Thyroid gland (tissue), 4 donors: ENCODE measurements at places on chromosomes 2 and 18. TPM values are rescaled to one million over a fixed set of nuclear protein-coding genes. Genes with fewer than 3 reads are reported as not detected.

GPR75 gene
- total RNA-seq = 6.6 TPM

- no peaks in the 10 kb centered on the region for H3K27me3 ChIP-seq
- H3K27ac ChIP-seq = no peak overlapping the region
- no peak for DNase-seq
- no peaks in the 10 kb centered on the region for H3K36me3 ChIP-seq
- peaks cover 6% of the 10 kb centered on the region for H3K4me1 ChIP-seq
Observed at GRCh38 chr2:127229555-127229954, 9.5 kb upstream of the CYP27C1 start.

DNA sequence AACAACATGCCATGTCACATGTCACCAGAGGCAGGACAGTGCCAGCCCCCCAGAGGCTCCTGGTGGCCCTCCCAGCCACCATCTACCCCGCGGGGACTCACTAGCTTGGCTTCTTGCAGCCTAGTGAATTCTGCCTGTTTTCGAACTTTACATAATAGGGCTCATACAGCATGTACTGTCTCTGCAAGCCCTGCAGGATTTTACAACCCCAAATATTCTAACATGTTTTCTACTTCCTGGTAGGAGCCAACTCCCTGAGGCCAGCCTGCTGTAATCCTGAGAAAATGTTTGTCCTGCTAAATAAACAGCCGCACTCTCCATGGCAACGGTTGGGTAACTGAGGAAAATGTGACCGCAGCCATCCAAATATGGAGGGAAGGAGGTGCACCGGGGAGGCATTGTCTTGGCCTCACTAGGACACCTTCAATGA lies 2.7 kb downstream of the PER2 start:
- peak; percentile 95 for DNase-seq
- H3K4me3 ChIP-seq = no peak overlapping the region
- H3K36me3 ChIP-seq = no peaks in the 10 kb centered on the region
- H3K4me1 ChIP-seq = peaks cover 82% of the 10 kb centered on the region
- H3K27me3 ChIP-seq = no peaks in the 10 kb centered on the region

SALL3 gene
- total RNA-seq = not detected

RAB17 gene
- total RNA-seq = 58.3 TPM

DNA sequence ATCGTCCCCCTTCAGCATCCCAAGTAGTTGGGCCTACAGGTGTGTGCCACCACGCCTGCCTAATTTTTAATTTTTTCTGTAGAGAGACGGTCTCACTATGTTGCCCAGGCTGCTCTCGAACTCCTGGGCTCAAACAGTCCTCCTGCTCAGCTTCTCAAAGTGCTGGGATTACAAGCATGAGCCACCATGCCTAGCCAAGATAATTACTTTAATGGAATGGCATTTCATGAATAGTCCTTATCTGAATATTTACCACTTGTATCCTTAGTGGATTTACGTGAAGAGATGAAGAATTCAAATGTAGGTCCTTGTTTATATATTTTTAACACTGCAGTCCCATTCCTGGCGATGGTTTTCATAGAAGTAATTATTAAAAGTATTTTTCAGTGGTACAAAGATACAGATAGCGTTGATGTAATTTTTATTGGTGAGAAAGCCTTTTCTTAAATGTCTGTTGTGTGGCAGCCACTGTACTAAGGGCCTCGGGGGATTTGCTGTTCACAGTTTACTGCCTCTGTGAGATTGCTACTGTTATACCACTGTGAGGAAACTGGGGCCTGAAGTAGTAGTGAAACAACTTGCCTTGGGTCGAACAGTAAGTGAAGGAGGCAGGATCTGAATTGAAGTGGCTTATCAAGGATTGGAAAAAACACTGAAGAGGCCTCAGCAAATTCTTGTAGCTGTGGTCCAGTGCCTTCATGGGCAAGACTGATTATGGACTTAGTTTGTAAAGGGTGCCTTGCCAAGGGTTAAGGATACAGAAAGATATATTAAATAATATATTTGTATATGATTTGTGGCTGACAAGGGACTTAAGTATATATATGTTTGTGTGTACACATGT lies 151.2 kb downstream of the PRPF40A start:
- H3K4me3 ChIP-seq = no peak overlapping the region
- no peaks in the 10 kb centered on the region for H3K36me3 ChIP-seq
- no peaks in the 10 kb centered on the region for H3K27me3 ChIP-seq

GRCh38 chr2:172927641-172928357 lies 147.8 kb upstream of the MAP3K20 start:
- no peak overlapping the region for H3K4me3 ChIP-seq
- H3K27ac ChIP-seq = peak overlapping the region; percentile 1
- H3K4me1 ChIP-seq = peaks cover 14% of the 10 kb centered on the region
- no peaks in the 10 kb centered on the region for H3K27me3 ChIP-seq
- H3K36me3 ChIP-seq = no peaks in the 10 kb centered on the region

DNA sequence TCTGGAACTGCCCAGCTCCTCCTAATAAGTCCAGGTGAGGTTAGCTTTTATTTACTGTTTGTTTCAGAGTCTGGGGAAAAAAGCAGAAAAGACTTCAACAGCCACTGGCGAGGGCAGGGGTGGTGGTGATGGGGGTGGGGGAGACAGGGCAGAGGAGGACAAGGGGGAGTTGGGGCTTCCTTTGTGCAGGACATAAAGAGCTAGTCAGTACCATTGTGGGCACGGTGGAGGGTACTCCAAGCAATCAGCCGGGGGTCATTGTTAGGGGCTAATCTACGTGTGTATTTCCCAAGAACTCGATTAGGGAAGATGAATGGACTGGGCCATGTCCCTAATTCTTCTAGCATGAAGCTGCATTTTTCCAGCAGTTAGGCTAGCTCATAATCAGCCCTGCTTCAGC lies 2.8 kb upstream of the RAX start:
- H3K27me3 ChIP-seq = peaks cover 44% of the 10 kb centered on the region
- H3K36me3 ChIP-seq = no peaks in the 10 kb centered on the region
- H3K4me1 ChIP-seq = peaks cover 23% of the 10 kb centered on the region
- no peak overlapping the region for H3K4me3 ChIP-seq

GPATCH11 gene
- 10.6 TPM for total RNA-seq

SCN7A gene
- 3.0 TPM for total RNA-seq

DNA sequence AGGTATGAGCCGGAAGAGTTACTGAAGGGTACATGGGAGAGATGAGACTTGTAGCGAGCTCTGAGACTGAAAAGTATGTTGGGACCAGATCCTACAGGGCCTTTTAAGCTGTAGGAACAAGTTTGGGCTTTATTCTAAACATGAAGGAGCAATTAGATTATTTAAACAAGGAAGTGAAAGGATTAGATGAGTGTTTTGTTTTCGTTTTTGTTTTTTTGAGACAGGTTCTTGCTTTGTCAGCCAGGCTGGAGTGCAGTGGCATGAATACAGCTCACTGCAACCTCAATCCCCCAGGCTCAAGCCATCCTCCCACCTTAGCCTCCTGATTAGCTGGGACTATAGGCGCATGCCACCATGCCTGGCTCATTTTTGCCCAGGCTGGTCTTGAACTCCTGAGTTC lies 110.7 kb downstream of the C1D start:
- H3K4me3 ChIP-seq = no peak overlapping the region
- no peak for DNase-seq
- no peaks in the 10 kb centered on the region for H3K4me1 ChIP-seq
- H3K36me3 ChIP-seq = no peaks in the 10 kb centered on the region

GRCh38 chr2:203672856-203673255 lies 33.6 kb upstream of the CD28 start:
- no peak overlapping the region for H3K4me3 ChIP-seq
- DNase-seq = no peak
- H3K27me3 ChIP-seq = no peaks in the 10 kb centered on the region
- H3K4me1 ChIP-seq = no peaks in the 10 kb centered on the region
- H3K36me3 ChIP-seq = no peaks in the 10 kb centered on the region

DNA sequence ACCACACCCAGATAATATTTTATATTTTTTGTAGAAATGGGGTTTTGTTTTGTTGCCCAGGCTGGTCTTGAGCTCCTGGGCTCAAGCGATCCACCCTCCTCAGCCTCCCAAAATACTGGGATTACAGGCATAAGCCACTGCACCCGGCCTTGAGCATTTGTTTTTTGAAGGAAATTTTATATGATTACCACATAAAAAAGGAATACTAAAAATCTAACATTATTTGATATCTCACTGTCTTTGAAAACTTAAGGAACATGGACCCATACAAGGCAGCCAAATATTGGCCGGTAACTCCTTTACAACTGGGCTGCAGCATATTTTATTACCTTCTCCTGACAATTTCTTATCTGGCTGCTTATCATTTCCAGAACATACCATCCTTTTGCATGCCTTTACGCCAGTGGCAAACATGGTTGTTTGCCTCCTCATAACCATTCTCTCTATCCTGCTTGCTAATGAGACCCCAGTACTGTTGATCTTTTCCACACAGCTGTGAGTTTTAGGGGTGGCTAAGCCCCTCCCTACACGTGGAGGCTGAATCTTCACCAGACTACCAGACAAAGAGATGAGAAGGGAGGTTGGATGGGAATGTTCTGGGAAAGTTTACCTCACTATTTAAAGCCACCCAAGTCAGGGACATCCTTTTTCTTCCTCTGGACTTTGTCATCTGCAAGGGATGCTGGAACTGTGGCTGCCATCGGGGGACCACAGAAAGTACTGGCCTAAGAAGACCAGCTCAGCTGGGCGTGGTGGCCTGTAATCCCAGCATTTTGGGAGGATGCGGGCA lies 157.5 kb downstream of the TGIF1 start:
- H3K4me1 ChIP-seq = peaks cover 27% of the 10 kb centered on the region
- no peak overlapping the region for H3K4me3 ChIP-seq
- DNase-seq = no peak
- no peak overlapping the region for H3K27ac ChIP-seq
- no peaks in the 10 kb centered on the region for H3K27me3 ChIP-seq

- H3K36me3 ChIP-seq = peaks cover 6% of the 10 kb centered on the region
- no peak overlapping the region for H3K4me3 ChIP-seq
- H3K27ac ChIP-seq = no peak overlapping the region
- no peaks in the 10 kb centered on the region for H3K4me1 ChIP-seq
- DNase-seq = no peak
Observed at GRCh38 chr18:2547477-2548087, 23.7 kb downstream of the METTL4 start.

- no peak overlapping the region for H3K4me3 ChIP-seq
- H3K36me3 ChIP-seq = no peaks in the 10 kb centered on the region
- no peak overlapping the region for H3K27ac ChIP-seq
- H3K27me3 ChIP-seq = no peaks in the 10 kb centered on the region
- no peaks in the 10 kb centered on the region for H3K4me1 ChIP-seq
- DNase-seq = no peak
Observed at GRCh38 chr2:168424971-168425370, 31.1 kb upstream of the CERS6 start.

DNA sequence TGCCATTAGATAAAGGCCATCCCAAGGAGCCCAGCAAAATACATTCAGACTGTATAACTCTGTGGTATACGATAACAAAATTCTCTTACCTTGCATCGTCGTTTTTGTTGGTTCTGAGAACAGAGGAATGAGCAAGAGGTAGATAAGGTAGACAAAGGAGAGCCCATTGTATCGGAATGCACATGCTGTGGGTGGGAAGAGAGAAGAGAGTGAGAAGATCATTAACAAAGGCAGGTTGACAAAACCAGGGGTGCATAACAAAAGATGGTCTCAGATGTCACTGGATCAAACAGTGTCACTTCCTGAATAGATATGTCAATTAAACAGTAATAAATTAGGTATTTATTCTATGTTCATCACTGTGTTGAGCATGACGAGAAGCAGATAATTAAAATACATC lies 83.3 kb downstream of the PIEZO2 start:
- no peaks in the 10 kb centered on the region for H3K27me3 ChIP-seq
- H3K4me1 ChIP-seq = no peaks in the 10 kb centered on the region
- no peak overlapping the region for H3K27ac ChIP-seq
- H3K4me3 ChIP-seq = no peak overlapping the region
- no peak for DNase-seq

AQP12B gene
- not detected for total RNA-seq

GRCh38 chr2:189328848-189329245 lies 112.4 kb upstream of the WDR75 start:
- no peaks in the 10 kb centered on the region for H3K4me1 ChIP-seq
- no peak overlapping the region for H3K4me3 ChIP-seq
- H3K27ac ChIP-seq = no peak overlapping the region
- no peaks in the 10 kb centered on the region for H3K27me3 ChIP-seq
- no peaks in the 10 kb centered on the region for H3K36me3 ChIP-seq

DNA sequence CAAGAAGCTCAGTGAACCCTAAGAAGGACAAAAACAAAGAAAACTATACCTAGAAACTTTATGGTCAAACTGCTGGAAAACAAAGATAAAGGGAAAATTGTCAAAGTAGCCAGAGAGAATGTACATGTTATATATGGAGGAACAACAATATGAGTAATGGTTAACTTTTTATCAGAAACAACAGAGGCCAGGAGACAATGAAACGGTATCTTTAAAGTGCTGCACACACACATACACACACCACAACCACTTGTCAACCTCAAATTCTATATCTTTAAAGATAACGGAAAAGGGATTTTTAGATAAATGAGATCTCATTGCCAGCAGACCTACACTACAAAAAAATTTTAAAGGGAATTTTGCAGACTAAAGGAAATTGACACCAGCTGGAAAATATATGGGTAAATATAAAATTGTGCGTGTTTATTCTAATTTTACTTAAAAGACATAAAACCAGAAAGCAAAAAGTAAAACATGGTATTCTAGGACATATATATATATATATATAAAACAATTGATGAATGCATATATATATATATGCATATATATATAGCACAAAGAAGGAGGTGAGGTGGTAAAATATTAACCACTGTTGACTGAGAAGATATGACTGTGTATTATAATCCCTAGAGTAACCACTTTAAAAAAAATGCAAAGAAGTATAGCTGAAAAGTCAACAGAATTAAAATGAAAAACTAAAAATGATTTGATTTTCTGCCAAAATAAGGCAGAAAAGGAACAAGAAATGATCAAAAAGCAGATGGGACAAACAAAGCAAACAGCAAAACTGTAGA lies 172.0 kb downstream of the SRBD1 start:
- DNase-seq = no peak
- H3K27ac ChIP-seq = no peak overlapping the region
- no peaks in the 10 kb centered on the region for H3K36me3 ChIP-seq
- H3K4me3 ChIP-seq = no peak overlapping the region

FBXO15 gene
- total RNA-seq = 0.54 TPM

ZCCHC2 gene
- 20.1 TPM for total RNA-seq

- H3K27me3 ChIP-seq = no peaks in the 10 kb centered on the region
- H3K27ac ChIP-seq = no peak overlapping the region
- no peaks in the 10 kb centered on the region for H3K36me3 ChIP-seq
- DNase-seq = no peak
- H3K4me1 ChIP-seq = peaks cover 14% of the 10 kb centered on the region
Observed at GRCh38 chr2:222756951-222757650, 85.6 kb downstream of the MOGAT1 start.

GRCh38 chr2:99348173-99348572 lies 11.0 kb downstream of the EIF5B start:
- no peaks in the 10 kb centered on the region for H3K4me1 ChIP-seq
- H3K4me3 ChIP-seq = no peak overlapping the region
- no peak for DNase-seq
- H3K27ac ChIP-seq = no peak overlapping the region

KCNK3 gene
- total RNA-seq = 5.6 TPM

GALR1 gene
- total RNA-seq = 0.40 TPM

DNA sequence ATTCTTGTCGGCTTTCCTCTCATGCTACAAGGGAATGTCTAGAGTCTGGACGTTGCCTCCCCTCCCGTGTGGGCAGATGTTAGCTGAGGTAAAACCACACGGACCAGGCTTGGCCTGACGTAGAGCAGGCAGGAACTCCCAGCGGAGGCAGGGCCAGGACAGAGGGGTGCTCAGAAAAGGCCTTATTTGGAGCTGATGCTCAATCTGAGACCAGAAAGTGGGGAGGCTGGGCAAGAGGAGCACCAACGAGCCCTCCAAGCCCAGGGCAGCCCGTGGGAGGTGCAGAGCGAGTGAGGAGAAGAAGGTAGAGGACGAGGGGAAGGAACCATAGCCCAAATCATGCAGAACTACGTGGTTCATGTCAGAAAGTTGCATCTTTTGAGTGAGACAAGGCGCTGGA lies 9.0 kb downstream of the TEX51 start:
- no peaks in the 10 kb centered on the region for H3K27me3 ChIP-seq
- H3K36me3 ChIP-seq = no peaks in the 10 kb centered on the region
- no peaks in the 10 kb centered on the region for H3K4me1 ChIP-seq
